Breast epithelium (tissue), 4 donors: ENCODE measurements at places on chromosomes 11 and 22. TPM values are rescaled to one million over a fixed set of nuclear protein-coding genes. Genes with fewer than 3 reads are reported as not detected.
A peak's percentile ranks its signal among the peaks of the same experiment; 100 is the strongest.

The OR56A1 gene
- total RNA-seq: not detected

The PRRG4 gene
- 2.2 TPM for total RNA-seq

The NXPE2 gene
- total RNA-seq: not detected

The SLCO2B1 gene
- total RNA-seq: 23.9 TPM

The TMEM184B gene
- 42.4 TPM for total RNA-seq

The PTPRCAP gene
- 9.2 TPM for total RNA-seq

DNA sequence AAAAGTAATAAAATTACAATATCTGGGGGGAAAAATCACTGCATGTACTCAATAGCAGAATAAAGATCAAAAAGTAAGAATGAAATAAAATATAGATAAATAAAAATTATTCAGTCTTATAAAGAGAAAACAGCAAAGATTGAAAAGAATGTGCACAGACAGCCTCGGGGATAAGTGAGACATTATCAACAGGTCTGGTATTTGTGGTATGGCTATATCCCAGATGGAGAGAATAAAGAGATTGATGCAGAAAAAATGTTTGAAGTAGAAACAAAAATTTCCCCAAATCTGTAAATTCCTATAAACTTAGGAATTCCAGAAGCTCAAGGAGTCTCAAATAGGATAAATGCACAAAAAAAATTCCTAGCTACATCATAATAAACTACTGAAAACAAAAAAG, 74.5 kb upstream of the LUZP2 start:
- H3K4me3 ChIP-seq: no peak overlapping the region
- H3K36me3 ChIP-seq: no peaks in the 10 kb centered on the region
- H3K27ac ChIP-seq: no peak overlapping the region
- DNase-seq: no peak

DNA sequence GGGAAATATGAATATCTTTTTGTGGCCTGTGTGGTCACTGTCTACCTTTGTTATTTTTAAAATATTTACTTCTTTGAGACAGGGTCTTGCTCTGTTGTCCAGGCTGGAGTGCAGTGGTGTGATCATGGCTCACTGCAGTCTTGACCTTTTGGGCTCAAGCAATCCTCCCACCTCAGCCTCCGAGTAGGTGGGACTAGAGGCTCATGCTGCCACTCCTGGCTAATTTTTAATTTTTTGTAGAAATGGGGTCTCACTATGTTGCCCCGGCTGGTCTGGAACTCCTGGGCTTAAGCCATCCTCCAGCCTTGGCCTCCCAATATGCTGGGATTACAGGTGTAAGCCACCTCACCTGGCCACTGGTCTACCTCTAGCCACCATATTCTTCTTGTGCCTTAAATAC, 3.5 kb upstream of the EIF3D start:
- no peak overlapping the region for H3K4me3 ChIP-seq
- H3K36me3 ChIP-seq: no peaks in the 10 kb centered on the region

GRCh38 chr11:109853156-109853776, 239.9 kb upstream of the ZC3H12C start:
- H3K27me3 ChIP-seq: no peaks in the 10 kb centered on the region
- H3K27ac ChIP-seq: no peak overlapping the region
- no peak for DNase-seq
- H3K4me3 ChIP-seq: no peak overlapping the region

DNA sequence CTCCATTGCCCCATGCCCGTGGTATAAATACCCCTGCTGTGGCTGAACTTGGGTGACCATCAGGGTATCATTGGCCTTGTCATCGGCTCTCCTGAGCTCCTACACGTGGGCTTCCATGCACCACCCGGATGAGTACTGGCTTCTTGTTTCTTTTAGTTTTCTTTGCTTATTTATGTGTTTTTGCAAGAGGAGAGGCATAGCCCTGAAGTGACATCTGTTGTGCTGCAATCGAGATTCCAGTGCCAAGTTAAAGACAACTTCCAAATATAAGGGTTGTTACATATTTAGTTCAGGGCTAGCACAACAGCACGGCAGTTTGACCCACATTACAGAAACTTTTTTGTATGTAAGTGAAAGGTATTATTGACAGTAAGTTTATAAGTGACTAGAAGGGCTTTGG, 1087.1 kb downstream of the TBC1D22A start:
- H3K27ac ChIP-seq: no peak overlapping the region
- no peaks in the 10 kb centered on the region for H3K4me1 ChIP-seq
- no peaks in the 10 kb centered on the region for H3K36me3 ChIP-seq
- no peak overlapping the region for H3K4me3 ChIP-seq
- DNase-seq: no peak
- H3K27me3 ChIP-seq: peaks cover 31% of the 10 kb centered on the region

DNA sequence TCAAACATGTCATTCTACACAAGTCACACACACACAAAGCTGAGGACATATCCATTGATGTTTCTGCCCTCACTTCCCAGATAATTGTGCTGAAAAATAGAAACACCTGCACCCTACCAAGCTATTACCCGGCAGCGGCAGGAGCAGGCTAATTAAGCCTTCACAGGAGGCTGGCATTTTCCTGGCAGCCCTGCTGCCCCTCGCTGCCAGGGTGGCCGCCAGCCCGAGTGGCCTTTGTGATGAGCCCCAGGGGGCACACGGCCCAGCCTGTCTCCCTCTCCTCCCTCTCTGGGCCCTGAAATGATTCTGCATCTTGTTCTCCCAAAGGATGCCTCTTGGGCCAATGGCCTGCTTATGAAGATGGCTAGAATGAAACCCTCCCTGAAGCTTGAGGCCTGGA, 76.2 kb upstream of the TP53I11 start:
- no peaks in the 10 kb centered on the region for H3K27me3 ChIP-seq
- peak overlapping the region; percentile 4 for H3K27ac ChIP-seq
- H3K4me1 ChIP-seq: peaks cover 9% of the 10 kb centered on the region
- DNase-seq: no peak

DNA sequence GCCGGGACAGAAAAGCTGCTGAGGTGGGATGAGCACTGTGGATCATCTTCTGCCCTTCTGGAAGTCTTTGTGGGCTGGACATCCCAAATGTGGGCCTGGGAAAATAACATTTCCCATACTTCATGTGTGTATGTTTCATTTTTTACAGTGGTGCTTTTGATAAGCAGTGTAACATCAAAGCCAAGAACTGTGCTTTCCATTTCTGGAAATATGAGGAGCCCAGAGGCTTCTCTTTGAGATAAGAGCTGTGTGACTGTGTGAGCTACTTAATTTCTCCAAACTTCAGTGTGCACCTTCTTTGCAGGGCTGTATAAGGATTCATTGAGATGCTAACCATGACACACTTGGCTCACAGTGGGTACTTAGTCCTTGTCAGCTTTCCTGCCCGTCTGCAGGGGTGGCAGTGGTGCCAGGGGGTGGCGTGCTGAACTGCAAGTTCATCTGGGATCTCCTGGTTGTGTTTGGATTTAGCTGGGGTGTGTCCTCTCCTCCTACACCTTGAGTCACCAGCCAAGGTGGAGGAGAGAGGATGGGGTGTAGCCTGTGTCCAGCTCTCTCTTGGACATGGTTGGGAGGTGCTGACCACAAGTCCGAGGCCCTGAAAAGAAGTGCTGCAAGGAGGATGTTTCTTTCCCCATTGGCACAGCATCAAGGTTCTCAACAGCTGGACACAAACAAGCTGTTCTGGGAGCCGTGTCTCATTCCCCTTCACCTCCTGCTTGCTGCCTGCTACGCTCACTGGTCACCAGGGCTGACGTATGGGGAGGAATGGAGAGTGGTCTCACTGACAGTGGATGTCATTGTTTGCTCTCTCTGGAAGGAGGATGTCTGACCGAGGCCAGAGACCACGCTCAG, 139.4 kb downstream of the TEAD1 start:
- H3K4me1 ChIP-seq: no peaks in the 10 kb centered on the region
- no peak overlapping the region for H3K4me3 ChIP-seq
- no peaks in the 10 kb centered on the region for H3K27me3 ChIP-seq
- H3K27ac ChIP-seq: peak overlapping the region; percentile 90
- no peaks in the 10 kb centered on the region for H3K36me3 ChIP-seq

DNA sequence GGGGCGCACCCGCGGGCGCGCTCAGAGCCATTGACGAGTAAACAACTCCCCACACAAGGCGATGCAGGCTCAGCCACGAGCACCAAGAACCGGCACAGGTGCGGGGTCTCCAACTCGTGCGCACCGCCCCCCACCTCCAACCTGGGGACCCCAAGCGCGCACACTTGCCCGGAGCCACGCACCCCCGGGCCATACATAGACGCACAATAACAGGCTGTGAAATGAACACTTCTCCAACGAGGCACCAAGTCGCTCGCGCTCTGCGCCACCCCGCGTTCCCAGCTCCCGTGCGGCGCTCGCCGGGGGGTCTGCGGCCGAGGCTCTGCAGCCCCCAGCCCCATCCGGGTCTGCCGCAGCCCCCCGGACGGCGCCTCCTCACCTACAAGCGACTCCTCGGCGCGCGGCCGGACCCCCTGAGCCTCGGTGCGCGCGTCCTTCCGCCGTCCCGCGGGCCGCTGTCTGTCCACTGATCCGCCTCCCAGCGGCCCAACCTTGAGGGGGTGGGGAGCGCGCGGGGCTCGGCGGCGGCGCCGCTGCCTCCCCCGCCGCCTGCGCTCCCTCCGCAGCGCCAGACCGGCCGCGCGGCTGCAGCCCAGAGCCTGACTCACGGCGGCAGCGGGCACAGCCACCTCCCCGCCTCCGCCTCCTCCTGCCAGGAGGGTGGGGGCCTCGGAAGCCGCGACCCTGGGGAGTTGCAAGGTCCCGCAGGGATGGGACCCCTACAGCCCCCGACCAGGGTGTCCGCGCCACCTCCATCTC, 1.6 kb downstream of the IFITM10 start:
- peak overlapping the region; percentile 52 for H3K27ac ChIP-seq
- H3K4me3 ChIP-seq: peak overlapping the region; percentile 65
- peaks cover 21% of the 10 kb centered on the region for H3K27me3 ChIP-seq
- no peak for DNase-seq

- no peaks in the 10 kb centered on the region for H3K4me1 ChIP-seq
- H3K36me3 ChIP-seq: no peaks in the 10 kb centered on the region
- H3K27me3 ChIP-seq: peaks cover 6% of the 10 kb centered on the region
- H3K4me3 ChIP-seq: no peak overlapping the region
- no peak for DNase-seq
- no peak overlapping the region for H3K27ac ChIP-seq
These were observed 57.3 kb downstream of the TP53I11 start for GRCh38 chr11:44893308-44893822.

GRCh38 chr22:50672471-50673230, at the start of gene SHANK3:
Gene SHANK3 (plus strand): TSS chr22:50672823.
- H3K27ac ChIP-seq: peak within 1 kb of the TSS; percentile 91
- DNase-seq: no peak
- H3K27me3 ChIP-seq: no peaks in the 10 kb centered on the region
- H3K36me3 ChIP-seq: no peaks in the 10 kb centered on the region
- peak within 1 kb of the TSS; percentile 42 for H3K4me3 ChIP-seq
- peaks cover 6% of the 10 kb centered on the region for H3K4me1 ChIP-seq

DNA sequence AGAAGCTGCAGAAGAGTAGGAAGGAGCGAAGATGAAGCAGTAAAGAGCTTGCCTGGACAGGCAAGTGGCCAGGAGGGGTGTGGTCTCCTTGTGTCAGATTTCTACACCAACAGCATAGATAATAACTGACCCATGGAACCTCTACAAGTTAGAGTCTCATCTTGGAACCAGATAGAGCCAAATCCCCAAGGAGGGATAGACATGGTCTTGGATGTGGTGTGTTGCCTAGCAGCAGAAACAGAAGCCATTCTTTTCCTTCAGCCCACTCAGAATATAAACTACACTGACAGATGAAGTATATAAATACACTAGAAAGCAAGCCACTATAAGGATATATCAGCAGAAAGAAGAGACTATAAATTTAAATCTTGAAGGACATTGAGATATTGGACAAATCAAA, 4.3 kb upstream of the CARD16 start:
- no peak for DNase-seq
- H3K4me1 ChIP-seq: peaks cover 4% of the 10 kb centered on the region
- no peaks in the 10 kb centered on the region for H3K36me3 ChIP-seq

DNA sequence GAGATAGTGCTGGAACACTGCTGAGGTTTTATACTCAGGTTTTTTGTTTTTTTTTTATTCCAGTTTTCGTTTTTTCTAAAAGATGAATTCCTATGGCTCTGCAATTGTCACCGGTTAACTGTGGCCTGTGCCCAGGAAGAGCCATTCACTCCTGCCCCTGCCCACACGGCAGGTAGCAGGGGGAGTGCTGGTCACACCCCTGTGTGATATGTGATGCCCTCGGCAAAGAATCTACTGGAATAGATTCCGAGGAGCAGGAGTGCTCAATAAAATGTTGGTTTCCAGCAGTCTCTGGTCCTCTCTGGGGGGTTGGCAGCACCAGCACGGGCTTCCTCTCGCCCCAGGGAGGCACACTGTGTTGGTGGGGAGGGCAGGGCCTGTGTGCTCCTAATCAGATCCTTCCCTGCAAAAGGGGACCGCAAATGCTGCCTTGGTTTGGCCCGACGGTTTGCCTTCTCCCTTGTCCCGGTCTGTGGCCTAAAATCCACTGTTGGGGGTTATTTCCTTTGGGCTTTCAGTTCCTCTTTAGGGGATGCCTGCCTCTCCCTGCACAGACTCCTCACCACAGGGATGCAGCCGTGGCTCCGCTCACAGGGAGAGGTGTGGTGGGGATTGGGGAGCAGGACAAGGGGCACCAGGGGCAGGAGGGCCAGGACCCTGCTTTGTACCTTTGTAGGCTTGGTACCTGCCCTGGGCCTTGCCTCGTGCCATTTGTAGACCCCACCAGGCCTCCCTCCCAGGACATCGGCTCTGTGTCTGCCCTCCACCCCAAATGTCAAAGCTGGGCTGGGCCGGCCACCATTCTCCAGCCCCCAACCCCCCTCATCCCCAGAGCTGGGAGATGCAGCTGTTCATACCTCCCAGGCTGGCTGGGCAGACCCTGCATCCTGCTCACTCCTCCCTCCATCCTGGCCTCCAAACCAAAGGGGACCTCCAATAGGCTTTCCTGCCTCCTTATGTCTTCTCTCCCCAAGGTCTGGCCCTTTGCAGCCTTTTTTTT, 13.5 kb downstream of the MCAT start:
- DNase-seq: no peak
- no peak overlapping the region for H3K4me3 ChIP-seq
- H3K27ac ChIP-seq: no peak overlapping the region
- peaks cover 8% of the 10 kb centered on the region for H3K4me1 ChIP-seq
- no peaks in the 10 kb centered on the region for H3K27me3 ChIP-seq
- no peaks in the 10 kb centered on the region for H3K36me3 ChIP-seq

DNA sequence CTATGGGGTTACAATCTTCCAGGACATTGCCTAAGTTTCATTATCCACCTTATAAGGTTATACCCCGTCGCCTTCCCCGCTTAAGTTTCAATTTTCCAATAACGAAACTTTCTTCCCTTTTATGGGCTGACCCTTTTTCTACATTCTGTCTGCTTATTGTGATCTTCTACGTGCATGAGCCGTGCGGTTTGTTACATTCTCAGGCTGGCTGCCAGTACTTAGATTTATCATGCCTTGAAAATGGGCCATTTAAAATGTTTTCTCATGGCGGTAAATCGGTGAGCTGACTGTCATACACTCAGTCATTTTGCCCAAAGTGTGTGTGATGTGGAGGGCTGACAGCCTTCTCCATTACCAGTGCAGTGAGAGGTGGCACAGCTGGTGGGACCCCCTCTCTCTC, 23.3 kb downstream of the DGCR6L start:
- no peak overlapping the region for H3K4me3 ChIP-seq
- DNase-seq: no peak
- H3K27ac ChIP-seq: no peak overlapping the region
- H3K4me1 ChIP-seq: no peaks in the 10 kb centered on the region
